ENCODE measurements at places on chromosomes 5 and 9. TPM values are rescaled to one million over a fixed set of nuclear protein-coding genes. Genes with fewer than 3 reads are reported as not detected.

GRCh38 chr5:77620405-77620804 is 18.1 kb downstream of the OTP start:
- peaks cover 44% of the 10 kb centered on the region for H3K27me3 ChIP-seq
- no peak overlapping the region for H3K27ac ChIP-seq
- no peak for DNase-seq
- no peak overlapping the region for H3K4me3 ChIP-seq
- no peaks in the 10 kb centered on the region for H3K4me1 ChIP-seq
- H3K36me3 ChIP-seq, result no peaks in the 10 kb centered on the region

DNA sequence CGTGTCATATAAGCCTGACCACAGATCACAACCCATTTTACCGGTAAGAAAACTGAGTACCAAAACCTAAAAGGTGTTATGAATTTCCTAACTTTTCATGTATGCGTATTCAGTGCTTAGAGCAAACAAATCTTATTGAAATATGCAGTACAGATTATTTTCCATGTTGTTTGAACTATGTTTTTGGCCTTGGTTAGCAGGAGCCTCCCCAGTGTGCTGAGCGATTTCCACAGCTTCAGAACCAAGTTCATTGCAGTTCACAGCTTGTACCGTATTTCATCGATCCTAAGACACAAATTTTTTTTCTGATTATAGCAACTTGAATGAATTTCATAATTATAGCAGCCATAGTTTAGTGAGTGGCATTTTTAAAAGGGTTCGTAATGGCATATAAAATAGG is 13.7 kb downstream of the ADAMTSL1 start:
- no peaks in the 10 kb centered on the region for H3K27me3 ChIP-seq
- H3K4me3 ChIP-seq, result no peak overlapping the region
- H3K36me3 ChIP-seq, result no peaks in the 10 kb centered on the region
- no peaks in the 10 kb centered on the region for H3K4me1 ChIP-seq

- H3K4me1 ChIP-seq, result no peaks in the 10 kb centered on the region
- H3K4me3 ChIP-seq, result no peak overlapping the region
- H3K27ac ChIP-seq, result no peak overlapping the region
- no peak for DNase-seq
- no peaks in the 10 kb centered on the region for H3K36me3 ChIP-seq
Measured at GRCh38 chr5:167871091-167871490, 420.4 kb upstream of the WWC1 start.

- no peaks in the 10 kb centered on the region for H3K36me3 ChIP-seq
- DNase-seq, result no peak
- no peak overlapping the region for H3K27ac ChIP-seq
- H3K4me1 ChIP-seq, result no peaks in the 10 kb centered on the region
- no peak overlapping the region for H3K4me3 ChIP-seq
Measured at GRCh38 chr9:16964228-16964627, 93.8 kb upstream of the BNC2 start.

DNA sequence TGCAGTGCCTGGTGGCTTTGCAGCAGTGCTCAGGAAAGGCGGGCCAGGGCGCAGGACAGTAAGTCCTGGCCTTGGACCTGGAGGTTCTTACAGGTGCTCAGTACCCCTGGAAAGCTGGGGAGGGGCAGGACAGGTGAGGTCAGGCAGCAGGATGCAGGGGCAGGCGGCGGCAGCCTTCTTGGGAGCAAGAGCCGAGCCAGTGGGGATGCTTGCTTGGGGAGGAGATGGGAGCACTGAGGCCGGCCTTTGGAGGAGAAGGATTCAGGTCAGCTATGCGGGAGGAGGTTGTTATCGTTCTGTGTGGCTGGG is 98.0 kb downstream of the COL5A1 start:
- no peaks in the 10 kb centered on the region for H3K27me3 ChIP-seq
- DNase-seq, result no peak
- H3K4me3 ChIP-seq, result no peak overlapping the region
- no peaks in the 10 kb centered on the region for H3K4me1 ChIP-seq
- no peak overlapping the region for H3K27ac ChIP-seq

DNA sequence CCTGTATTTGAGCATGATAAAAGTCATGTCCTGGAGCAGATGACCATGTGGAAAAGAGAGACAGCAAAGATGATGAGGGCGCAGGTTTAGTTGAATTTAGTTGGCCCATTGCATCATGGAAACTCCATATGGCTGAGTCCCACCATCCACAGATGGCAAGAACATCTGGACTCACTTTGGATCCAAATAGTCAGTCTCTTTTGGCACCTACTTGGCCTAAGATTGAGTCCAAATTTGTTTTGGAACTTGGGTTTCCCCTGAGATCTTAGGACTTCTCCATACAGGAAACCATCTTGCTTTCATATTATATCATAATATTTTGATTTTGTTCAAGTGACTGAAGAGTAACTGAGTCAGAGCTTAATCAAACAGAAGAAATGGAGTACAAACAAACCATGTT is 217.5 kb downstream of the DRD1 start:
- no peak for DNase-seq
- H3K36me3 ChIP-seq, result no peaks in the 10 kb centered on the region
- no peaks in the 10 kb centered on the region for H3K4me1 ChIP-seq
- H3K4me3 ChIP-seq, result no peak overlapping the region

The NR4A3 gene
- 1.4 TPM for polyA plus RNA-seq

The MVB12B gene
- 13.4 TPM for polyA plus RNA-seq

DNA sequence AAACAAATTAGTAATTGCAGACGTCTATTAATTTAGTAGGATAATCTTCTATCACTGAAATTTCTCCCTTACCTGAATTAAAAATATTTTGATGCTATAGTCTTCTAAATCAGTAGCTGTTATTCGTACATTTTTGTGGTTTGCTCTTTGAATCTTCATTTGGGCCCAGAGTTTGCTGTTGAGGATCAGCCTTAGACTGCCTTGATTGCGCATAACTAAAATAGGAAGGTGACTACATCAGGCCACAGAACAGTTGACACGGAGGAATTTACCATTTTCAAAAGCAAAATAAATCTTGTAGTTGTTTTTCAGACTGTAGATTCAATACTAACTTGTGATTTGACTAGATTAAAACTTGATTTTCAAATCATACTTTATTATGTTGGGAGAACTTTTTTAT is 11.8 kb upstream of the NADK2 start:
- H3K27ac ChIP-seq, result no peak overlapping the region
- H3K4me1 ChIP-seq, result no peaks in the 10 kb centered on the region
- DNase-seq, result no peak
- no peaks in the 10 kb centered on the region for H3K27me3 ChIP-seq

The TMEM38B gene
- 38.7 TPM for polyA plus RNA-seq

- H3K27ac ChIP-seq, result no peak overlapping the region
- H3K4me1 ChIP-seq, result no peaks in the 10 kb centered on the region
- no peaks in the 10 kb centered on the region for H3K36me3 ChIP-seq
- no peak overlapping the region for H3K4me3 ChIP-seq
- no peak for DNase-seq
Measured at GRCh38 chr9:79127661-79128060, 444.1 kb upstream of the TLE4 start.

The FAT2 gene
- 0.75 TPM for polyA plus RNA-seq

DNA sequence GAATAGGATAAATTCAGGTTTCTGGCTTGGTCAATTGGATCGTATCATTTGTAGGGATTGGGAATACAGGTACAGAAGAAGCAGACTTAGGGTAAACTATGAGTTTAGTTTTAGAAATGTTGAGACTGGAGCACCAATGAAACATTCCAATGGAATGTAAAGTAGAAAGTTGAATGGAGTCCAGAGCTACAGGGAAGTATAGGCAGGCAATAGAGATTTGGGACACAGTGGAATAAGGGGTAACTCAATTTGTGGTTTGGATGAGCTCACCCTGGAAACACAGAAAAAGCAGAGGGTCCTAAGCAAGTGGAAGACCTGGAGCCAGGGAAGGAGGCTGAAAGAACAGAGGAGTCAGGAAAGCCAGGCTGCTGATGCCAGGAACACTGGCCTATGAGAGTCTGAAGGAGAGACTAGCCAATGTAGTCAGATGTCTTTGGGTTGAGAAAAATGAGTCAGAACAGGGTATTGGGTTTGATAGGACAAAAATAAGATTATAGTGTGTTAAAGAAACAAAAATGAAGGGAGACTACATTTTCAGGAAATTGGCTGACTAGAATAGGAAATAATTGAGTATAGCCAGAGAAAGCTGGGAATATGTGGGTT is 72.8 kb downstream of the STARD4 start:
- no peaks in the 10 kb centered on the region for H3K36me3 ChIP-seq
- H3K27ac ChIP-seq, result no peak overlapping the region
- no peaks in the 10 kb centered on the region for H3K27me3 ChIP-seq
- no peak overlapping the region for H3K4me3 ChIP-seq

DNA sequence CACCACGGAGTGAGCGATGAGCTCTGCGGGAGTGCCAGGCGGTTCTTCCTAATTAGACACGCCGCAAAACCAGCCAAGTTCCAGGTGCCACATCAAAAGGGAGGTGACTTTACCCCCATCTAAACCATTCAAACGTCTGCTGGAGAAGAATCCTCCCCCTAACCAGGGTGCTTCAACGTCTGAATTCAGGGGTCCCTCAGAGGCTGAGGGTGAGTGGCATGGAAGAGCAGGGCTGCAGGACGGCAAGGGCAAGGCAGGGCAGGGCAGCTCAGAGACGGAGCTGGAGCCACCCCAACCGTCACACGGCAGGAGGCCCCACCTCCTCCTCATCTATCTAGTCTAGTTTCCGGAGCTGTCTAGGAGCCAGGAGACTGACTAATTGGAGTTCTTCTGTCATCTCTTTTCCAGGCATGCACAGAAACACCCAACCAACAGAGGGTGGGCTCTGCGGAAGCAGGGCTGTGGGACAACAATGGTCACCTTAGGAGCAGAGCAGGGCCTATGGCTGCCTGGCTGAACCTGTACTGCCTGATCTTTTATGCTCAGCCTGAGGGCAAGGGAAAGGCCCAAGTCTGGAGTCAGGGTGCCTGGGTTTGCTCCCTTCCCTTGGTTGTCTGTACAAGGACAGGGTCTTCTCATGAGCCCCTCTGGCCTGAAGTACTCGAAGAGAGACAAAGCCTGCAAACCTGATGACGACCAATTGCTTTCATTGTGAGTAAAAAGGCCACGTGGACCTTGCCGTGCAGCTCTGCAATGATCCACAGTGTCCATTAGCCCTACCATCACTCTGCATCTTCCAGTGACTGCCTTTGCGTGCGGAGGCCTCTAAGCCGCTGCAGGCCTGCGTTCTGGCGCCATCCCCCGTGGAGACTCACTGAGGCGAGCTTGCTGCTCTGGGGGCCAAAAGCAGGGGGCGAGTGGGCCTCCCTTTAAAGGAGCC is 81.0 kb upstream of the SLC25A51 start:
- peaks cover 10% of the 10 kb centered on the region for H3K4me1 ChIP-seq
- H3K27ac ChIP-seq, result no peak overlapping the region
- peaks cover 9% of the 10 kb centered on the region for H3K36me3 ChIP-seq
- H3K27me3 ChIP-seq, result no peaks in the 10 kb centered on the region

The GABRA6 gene
- not detected for polyA plus RNA-seq

Data from large intestine (tissue), 12 donors.